Right hindlimb (tissue), 1 donor: ENCODE measurements at places on chromosomes 3 and 15.

- no peak for DNase-seq
These were observed 16.5 kb downstream of the GMPS start for GRCh38 chr3:155886915-155887314.

GRCh38 chr3:143464850-143465249 lies 345.3 kb downstream of the CHST2 start:
- DNase-seq, result no peak

DNA sequence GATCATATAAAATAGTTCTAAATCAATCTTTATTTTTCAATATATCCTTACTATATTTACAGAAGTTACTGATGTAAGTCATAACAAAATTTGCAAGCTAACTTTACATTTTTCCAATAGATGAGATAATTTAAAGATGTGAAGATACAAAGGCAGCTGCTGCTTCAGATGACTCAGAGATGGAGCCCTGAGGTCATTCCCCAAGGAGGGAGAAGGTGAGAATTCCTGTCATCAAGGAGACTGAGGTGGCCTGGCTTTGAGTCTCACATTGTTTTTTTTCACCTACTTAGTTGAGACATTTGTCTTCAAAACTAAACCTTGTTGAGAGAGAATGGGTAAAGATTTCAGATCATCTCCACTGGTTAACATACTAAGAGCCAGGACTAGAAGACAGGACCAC lies 3.9 kb upstream of the SAMD7 start:
- no peak for DNase-seq

GRCh38 chr3:9914559-9915253 lies 2.2 kb upstream of the IL17RC start:
- DNase-seq, result no peak

DNA sequence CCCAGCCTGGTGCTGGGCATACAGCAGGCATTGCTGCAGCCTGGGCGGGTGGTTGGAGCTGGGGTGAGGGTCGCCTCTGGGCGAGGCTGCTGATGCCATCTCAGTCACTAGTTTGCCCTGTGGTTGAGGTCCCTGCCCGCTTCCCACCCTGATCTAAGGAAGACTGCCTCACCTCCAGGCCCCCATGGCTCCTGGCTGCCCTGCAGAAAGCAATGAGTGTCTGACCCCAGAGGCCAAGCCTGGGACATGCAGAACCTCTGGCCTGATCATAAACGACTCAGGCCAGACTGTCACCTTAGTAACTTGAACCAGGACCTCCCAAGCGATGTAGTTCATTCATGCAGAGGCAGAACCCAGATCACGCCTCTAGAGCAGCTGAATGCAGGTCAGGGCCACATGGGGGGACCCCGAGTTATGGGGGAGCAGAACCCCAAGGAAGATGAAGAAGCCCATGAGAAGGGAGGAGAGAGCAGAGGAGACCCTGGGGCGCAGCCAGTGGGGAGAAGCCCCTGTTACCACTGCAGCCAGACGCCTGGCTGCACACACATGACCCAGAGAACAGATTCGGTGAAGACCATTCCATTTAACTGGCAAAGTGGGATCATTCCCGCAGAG lies 213.9 kb downstream of the TBC1D2B start:
- peak; percentile 8 for DNase-seq

- DNase-seq, result no peak
These were observed 166.1 kb downstream of the FRMD5 start for GRCh38 chr15:44029003-44029402.

DNA sequence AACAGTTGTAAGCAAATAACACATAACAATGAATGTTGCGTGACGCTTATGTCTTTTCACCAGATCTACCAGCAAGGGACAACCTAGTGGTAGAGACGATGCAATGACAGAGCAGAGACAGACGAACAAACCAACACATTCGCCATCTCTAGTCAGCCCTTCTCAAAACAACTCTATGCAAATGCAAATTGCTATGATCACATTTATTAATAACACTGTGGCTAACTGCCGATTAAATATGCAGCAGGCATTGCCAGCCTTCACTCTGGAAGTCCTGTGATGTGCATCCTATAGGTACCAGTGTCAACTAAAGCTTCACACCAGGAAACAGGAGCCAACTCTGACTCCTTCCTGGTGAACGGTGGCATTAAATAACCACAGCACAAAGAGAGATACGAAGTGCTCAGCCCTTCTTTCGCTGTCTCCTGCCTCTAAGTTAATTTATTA lies 94.2 kb downstream of the FOXP1 start:
- DNase-seq, result no peak

DNA sequence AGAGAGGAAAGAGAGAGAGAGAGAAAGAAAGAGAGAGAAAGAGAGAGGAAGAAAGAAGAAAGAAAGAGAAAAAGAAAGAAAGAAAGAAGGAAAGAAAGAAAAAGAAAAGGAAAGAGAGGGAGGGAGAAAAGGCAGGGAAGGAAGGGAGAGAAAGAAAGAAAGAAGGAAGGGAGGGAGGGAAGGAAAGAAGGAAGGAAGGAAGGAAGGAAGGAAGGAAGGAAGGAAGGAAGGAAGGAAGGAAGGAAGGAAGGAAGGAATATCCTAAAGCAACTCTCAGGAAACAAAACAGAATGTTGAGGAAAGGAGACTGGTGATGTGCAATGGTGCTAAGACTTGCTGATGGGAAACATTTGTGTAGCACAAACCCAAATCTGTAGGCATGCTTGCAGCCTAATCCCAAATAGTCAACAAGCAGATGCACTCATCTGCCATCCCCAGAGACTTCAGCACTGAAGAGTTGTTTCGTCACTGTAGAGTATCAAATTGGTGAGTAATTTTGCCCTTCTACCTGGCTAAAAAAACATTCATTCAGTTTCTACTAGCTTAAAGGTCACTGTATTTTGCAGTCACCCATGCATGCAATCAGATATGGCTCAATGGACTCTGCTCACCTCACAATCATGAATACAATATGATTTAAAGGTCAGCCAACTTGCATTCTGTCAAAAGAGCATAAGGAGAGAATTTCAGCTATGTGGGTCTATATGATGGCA lies 480.3 kb downstream of the FGF12 start:
- DNase-seq, result no peak

- DNase-seq, result peak; percentile 21
These were observed 10.0 kb upstream of the MBNL1 start for GRCh38 chr3:152258448-152259393.

- DNase-seq, result no peak
These were observed 7.0 kb downstream of the TTC21A start for GRCh38 chr3:39114456-39114855.

- DNase-seq, result peak; percentile 27
These were observed 725 bp downstream of the CHL1 start for GRCh38 chr3:197149-197827.

- DNase-seq, result no peak
These were observed 24.5 kb downstream of the CD276 start for GRCh38 chr15:73708691-73709090.

- no peak for DNase-seq
These were observed 101.4 kb downstream of the FAM43A start for GRCh38 chr3:194787072-194787471.

DNA sequence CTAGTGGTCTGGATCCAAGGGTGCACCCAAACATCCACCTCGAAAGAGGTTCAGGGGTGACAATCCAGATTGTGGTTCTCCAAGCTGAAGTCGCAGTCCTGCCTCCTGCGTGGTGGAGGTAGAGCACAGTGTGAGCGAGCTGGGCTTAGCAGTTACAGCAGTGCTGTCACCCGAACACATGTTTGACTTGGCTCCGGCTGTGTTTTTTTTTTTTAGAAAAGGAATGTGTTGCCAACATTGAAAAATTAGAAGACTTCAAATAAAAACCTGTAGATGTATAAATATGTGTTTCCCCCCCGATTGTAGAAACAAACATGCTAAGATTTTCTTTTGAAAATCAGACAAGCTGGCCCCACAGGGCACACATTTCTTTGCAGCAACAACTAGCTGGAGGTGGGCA lies 530.8 kb downstream of the SHQ1 start:
- DNase-seq, result no peak

DNA sequence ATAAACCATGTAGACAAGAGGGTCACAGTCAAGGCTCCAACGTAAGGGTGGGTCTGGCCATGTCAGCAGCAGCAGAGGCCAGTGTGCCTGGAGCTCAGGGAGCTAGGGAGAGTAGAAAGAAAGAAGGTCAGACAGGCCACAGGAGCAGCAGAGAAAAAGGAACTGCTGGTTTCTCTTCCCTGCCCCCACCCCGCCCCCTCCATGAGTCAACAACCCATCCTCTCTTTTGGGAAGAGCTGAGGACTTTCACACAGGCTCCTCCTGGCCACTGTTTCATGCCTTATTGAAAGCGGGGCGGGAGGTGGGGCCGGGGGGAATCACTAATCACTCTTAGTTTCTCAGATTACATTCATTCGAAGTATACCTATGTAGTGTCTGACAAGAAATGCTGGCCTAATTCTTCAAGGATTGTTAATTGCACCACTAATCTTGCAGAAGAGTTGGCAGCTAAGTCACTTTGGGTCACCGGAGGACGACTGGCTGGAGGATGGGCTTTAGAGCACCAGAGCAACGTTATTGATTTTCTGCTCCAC lies 9.1 kb upstream of the SCG3 start:
- no peak for DNase-seq

GRCh38 chr3:129224984-129225393 lies 24.4 kb upstream of the COPG1 start:
- DNase-seq, result peak; percentile 67

- no peak for DNase-seq
These were observed 34.8 kb upstream of the CCK start for GRCh38 chr3:42300778-42301177.

- DNase-seq, result no peak
These were observed 17.0 kb downstream of the LRCH3 start for GRCh38 chr3:197807969-197808587.

DNA sequence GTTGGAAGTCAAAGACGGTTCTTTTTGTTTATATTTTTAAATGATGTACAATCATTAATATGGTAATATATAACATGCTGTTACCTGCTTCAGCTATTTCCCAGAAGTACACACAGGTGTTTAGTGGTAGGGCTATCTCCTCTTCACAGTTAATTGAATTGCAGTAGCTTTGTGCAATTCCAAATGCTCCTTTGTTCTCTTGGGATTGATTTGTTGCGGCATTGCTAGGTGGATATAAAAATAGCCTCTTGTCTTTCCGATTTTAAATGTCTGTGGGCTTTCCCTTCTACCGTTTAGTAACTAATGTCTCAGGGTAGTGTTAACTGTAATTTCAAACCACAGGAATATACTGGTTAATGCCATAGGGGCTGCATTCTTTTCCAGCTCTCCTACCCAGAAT lies 307.6 kb upstream of the SLITRK3 start:
- DNase-seq, result no peak

GRCh38 chr3:29642393-29643033 lies 361.6 kb downstream of the RBMS3 start:
- no peak for DNase-seq

- no peak for DNase-seq
These were observed 87.3 kb downstream of the TFG start for GRCh38 chr3:100796556-100796955.

DNA sequence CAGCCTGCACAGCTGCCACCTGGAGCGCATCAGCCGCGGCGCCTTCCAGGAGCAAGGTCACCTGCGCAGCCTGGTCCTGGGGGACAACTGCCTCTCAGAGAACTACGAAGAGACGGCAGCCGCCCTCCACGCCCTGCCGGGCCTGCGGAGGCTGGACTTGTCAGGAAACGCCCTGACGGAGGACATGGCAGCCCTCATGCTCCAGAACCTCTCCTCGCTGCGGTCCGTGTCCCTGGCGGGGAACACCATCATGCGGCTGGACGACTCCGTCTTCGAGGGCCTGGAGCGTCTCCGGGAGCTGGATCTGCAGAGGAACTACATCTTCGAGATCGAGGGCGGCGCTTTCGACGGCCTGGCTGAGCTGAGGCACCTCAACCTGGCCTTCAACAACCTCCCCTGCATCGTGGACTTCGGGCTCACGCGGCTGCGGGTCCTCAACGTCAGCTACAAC lies 20.4 kb downstream of the NRROS start:
- no peak for DNase-seq

DNA sequence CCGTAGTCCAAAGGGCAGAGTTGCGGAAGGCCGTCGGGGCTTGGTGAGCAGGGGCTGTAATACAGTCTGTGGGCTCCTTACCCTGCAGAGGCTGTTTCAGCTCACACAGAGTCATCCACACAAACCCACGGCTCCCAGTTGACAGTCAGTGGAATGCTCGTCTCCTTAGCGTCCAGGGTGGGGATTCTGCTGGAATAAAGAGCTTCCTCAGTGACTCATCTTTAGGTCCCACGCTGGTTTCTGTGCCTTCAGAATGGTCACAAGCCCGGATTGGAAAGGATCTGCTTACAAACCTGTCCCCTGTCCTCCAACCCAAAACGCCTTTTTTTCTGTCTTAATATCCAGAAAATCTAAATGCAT lies 201.3 kb upstream of the TPM1 start:
- DNase-seq, result no peak

GRCh38 chr15:89631902-89632264 lies 23.4 kb downstream of the KIF7 start:
- DNase-seq, result no peak

DNA sequence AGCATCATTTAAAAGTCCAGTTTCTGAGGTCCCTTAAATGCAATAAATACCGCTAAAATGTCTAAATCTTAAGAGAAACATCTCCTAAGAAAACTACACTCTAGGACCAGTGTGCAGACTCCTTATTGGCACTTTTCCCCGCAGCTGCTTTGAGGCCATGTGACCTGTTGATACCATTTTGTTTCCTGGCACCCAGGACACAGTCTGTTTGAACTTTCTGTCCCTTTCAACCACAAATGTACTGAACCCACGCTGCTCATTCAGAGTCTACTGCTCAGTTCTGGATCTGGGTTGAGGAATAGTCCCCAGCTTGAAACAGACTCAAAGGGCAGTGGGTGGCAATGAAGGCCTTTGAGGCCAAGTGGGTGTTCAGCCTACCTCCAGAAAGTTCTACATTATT lies 17.1 kb downstream of the LDHAL6B start:
- DNase-seq, result no peak

- no peak for DNase-seq
These were observed 1.1 kb downstream of the STAC start for GRCh38 chr3:36381311-36381956.

DNA sequence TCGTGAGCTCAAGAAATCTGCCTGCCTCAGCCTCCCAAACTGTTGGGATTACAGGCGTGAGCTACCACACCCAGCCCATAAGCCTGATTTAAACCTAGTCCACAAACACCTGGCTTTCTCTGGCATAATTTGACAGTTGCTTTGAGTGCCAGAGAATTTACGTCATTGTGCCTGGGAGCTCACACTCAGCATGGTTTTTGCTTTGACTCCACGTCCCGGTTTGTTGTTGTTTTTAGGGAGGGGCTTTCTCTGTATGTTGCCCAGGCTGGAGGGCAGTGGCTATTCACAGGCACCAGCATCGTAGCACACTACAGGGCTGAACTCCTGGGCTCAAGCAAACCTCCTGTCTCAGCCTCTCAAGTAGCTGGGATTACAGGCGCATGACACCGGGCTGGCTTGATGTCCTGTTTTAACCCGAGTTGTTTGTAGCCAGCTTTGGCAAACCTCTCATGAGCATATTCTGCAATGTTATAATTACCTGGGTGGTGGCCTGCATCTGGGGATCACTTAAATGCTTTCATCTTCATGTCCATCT lies 32.7 kb downstream of the CEMIP start:
- no peak for DNase-seq

- no peak for DNase-seq
These were observed 34.8 kb upstream of the DCP1A start for GRCh38 chr3:53382106-53382505.

GRCh38 chr3:80239301-80239700 lies 471.5 kb upstream of the ROBO1 start:
- DNase-seq, result no peak

- no peak for DNase-seq
These were observed 151.2 kb downstream of the EBLN2 start for GRCh38 chr3:73212683-73213082.

- no peak for DNase-seq
These were observed 67.6 kb upstream of the TGFBR2 start for GRCh38 chr3:30538791-30539190.
